Activated effector memory CD4-positive, alpha-beta T cell treated with Interleukin-2 at 50 U/mL for 16 hours (primary cell): ENCODE measurements at places on chromosomes 7 and 10.

GRCh38 chr10:7787150-7787856 lies 490 bp downstream of the KIN start:
- DNase-seq = no peak

DNA sequence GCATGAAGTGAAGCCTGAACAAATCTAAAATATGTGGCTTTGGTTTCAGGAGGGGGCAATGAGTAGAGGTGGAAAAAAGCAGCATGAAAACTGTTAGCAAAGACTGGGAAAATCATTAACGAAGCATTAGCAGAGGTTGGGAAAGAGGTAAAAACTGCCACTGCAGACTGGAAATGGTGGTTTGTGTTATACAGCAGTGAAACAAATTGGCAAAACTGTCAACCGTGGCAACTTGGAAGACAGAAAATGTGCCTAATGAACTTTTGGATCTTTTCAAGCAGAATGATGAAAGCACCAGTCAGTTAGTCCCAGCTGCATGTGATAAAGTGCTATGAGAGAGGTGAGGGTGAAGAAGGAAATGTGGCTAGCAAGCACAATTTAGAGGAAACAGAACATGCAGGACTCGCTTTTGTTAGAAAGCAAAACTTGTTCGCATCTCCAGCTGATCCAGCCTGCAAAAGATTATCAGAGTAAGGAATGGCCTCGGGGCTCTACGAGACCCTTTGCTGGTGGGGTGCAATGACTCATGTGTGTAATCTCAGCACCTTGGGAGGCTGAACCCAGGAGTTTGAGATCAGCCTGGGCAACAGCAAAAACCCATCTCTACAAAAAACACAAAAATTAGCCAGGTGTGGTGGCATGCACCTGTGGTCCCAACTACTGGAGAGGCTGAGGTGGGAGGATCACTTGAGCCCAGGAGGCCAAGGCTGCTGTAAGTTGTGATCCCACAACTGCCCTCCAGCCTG lies 45.7 kb downstream of the SKIDA1 start:
- DNase-seq = no peak

DNA sequence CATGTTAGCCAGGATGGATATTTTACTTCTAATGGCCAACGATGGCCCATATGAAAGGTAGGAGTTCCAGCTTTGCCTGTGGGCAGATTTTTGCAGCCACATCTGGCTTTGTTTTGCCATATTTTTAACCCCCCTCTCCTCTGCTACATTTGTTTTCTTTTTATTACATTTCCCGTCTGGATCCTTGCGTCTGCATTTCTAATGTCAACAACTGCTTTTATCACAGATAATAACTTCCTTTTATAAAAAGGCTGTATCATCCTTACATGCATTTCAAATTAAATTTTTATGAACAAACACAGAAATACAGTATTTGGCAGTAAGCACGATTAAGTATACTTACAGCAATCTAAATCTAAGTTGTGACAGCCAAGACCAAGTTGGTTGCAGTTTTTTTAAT lies 156.0 kb downstream of the BAMBI start:
- DNase-seq = no peak

DNA sequence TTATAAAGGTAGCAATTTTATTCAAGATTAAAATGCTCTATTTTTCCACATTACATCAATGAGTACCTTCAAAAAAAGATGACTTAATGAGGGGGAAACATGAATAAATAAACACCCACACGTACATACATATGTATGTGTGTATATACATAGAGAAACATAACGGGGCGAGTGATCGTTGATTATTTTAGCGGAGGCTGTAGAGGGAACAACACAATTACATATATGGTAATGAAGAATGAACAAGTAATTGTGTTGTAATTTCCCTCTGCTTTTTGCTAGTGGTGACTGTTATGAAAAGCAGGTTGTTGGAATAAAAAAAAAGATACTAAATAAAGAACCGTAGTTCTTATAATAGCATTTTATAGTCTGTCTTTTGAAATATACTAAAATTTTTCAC lies 63.2 kb downstream of the CACNB2 start:
- no peak for DNase-seq

- DNase-seq = no peak
Observed at GRCh38 chr7:106840342-106840741, 24.7 kb upstream of the PIK3CG start.

DNA sequence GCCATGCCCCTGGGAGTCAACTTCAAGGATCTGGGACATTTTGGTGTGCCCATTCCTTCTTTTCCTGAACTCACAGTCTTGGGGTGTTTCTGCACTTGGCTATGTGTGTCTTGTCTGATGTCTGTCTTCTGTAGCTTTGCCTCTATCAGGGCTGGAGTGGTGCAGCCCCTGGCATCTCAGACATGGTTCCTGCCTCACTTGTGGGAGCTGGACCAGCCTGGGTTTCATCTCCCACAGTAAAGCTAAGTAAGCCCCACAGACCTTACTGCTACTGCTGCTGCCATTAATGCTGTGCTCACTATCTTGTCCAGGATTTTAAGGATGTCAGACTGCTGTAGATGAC lies 59.0 kb downstream of the ADCYAP1R1 start:
- no peak for DNase-seq

GRCh38 chr10:121091961-121092719 lies 241.0 kb downstream of the WDR11 start:
- DNase-seq = no peak

DNA sequence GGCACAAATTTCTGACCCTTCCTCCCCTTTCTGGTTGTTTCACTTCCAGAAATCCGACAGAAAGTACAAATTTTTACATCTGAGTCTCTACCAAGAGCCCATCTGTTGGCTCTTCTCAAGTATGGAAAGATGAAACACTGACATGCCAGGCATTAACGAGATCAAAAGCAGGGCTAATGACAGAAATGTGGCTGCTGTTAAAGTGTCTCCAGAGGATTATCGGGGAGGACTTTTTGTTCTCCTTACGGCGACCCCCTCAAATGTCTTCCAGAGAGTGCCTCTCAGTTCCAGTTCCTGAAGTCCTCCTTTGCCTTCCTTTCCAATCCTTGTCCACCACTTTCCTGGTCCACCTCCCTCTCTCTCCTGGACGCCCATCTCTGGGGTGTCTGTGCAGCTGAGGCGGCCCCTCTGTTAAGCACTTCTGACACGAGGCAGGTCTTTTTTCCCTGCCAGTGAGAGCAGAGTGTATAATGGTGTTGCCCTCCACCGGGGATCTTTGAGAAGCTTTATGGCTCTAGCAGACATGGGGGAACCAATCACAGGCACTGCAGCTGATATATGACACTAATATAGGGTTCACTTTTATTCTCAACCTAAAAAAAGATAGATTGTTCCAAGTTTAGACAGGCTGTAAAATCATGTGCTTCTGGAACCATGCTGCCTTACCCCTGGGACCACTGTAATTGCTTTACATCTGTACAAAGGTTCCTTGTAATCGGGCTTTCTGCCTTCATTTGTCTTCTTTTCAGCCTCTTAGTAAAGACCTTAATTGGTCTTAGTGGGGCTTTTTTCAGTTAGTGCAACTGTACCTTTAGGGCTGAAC lies 757.1 kb downstream of the AUTS2 start:
- DNase-seq = no peak

GRCh38 chr7:42210779-42211178 lies 26.2 kb downstream of the GLI3 start:
- no peak for DNase-seq

DNA sequence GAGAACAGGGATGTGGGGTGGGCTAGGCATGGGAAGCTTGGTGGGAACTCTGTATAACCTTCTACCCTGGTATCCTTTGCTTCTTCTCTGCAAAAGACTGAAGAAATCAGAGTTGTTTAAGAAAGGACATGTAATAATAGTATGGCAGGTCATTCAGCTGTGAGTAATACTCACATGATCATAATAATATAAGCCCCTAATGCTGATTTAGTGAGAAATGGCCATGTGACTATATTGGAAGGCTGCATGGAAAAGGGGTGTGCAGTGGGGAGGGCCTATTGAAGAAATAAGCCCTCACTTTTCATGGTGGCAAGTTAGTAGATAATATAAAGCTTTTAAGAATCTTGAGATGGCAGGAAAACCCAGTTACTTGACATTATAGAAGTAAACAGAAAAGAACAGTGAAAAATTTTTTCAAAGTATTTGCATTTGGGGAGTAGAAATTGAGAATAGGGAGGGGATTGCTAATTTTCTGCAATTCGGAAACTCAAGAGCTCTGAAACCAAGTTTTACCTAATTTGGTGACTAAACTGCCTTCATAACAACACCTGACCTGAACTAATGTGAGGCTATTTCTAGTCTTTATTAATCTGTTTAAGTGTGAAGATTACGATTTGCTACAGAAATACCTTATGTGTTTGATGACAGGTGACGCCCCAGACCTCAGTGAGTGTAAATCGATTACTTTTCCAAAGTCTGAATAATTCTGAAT lies 44.4 kb downstream of the ATXN7L1 start:
- no peak for DNase-seq

GRCh38 chr7:1533255-1533546 lies 2.7 kb downstream of the MAFK start:
- DNase-seq = no peak

DNA sequence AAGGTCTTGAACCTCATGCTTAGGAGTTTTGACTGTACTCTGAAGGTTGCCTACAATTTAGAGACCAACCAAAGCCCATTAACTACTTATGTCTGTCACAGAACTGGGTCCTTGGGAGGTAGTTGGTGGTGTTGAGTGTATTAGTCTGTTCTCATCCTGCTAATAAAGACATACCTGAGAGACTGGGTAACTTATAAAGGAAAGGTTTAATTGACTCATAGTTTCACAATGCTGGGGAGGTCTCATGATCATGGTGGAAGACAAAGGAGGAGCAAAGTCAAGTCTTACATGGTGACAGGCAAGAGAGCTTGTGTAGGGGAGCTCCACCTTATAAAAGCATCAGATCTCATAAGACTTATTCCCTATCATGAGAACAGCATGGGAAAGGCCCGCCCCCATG lies 319.6 kb upstream of the ZMIZ1 start:
- no peak for DNase-seq

DNA sequence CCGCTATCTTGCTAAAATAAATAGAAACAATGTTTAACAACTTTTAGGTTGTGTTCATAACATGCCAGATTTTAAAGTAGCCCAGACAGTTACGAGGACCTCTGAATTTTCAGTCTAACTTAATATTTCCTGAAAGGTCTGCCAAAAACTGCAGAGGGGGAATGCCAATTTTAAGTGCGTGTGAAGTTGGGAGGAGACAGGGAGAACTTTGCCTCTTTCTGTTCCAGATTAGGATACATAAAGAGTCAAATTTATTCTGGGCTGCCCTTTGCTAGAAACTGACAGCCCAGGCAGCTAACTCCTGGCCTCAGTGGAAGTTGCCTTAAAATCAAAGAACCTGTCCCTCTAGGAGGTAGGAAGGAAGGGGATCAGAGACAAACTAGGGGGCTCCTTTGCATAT lies 52.3 kb upstream of the PIP4K2A start:
- DNase-seq = no peak

- no peak for DNase-seq
Observed at GRCh38 chr10:70191161-70191971, 21.1 kb upstream of the SAR1A start.

DNA sequence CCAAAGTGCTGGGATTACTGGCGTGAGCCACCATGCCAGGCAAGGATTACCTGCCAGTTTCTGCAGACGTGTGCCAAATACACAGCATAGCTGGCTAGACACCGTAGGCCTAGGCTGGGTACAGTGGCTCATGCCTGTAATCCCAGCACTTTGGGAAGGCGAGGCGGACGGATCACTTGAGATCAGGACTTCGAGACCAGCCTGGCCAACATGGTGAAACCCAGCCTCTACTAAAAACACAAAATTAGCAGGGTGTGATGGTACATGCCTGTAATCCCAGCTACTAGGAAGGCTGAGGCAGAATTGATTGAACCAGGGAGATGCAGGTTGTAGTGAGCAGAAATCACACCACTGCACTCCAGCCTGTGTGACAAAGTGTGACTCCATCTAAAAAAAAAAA lies 868 bp downstream of the RFC2 start:
- no peak for DNase-seq

DNA sequence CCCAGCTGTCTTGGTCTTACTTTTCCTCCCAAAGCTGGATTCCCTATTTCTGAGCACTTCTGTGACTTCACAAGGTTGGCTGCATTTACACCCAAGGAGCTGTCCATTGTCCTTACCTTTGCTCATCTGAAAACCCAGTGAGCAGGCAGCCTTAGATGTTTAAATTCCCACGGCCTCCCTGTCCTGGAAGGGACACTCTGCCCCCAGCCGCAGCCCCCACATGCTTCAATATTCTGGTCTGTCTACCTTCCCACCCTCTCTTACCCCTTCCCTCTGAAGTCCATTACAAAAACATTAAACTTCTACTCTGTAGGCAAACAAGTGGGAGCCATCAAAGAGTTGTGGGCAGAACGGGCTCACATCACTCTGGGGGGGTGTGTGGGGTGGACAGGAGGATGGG lies 73.8 kb upstream of the EFCAB10 start:
- no peak for DNase-seq

- no peak for DNase-seq
Observed at GRCh38 chr7:151486074-151486473, 33.6 kb downstream of the RHEB start.

- no peak for DNase-seq
Observed at GRCh38 chr10:94006591-94007550, 13.1 kb downstream of the PLCE1 start.
